ENCODE measurements at places on chromosomes 1 and 21. TPM values are rescaled to one million over a fixed set of nuclear protein-coding genes. Genes with fewer than 3 reads are reported as not detected.

DNA sequence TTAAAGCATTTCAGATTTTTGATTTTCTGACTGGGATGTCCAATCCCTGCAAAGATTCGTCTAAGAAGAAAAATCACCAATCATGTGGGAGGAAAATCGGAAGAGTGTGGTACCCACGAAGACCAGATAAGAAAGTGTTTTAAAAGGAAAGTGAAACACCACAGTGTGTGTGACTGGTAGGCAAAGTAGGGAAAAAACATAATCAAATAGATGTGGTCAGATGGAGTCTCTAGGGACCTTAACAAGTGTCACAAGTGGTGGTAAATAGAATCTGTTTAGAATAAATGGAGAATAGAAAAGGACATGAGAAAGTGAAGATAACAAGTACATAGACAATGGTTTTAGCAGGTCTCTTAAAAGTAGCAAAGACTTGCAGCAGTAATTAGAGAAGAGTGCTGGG lies 154.6 kb downstream of the SLC30A10 start:
- no peak overlapping the region for H3K4me3 ChIP-seq
- no peaks in the 10 kb centered on the region for H3K36me3 ChIP-seq
- no peak for DNase-seq
- H3K4me1 ChIP-seq, result no peaks in the 10 kb centered on the region
- no peaks in the 10 kb centered on the region for H3K27me3 ChIP-seq

GRCh38 chr1:64082459-64082858 lies 121.0 kb upstream of the UBE2U start:
- H3K27me3 ChIP-seq, result no peaks in the 10 kb centered on the region
- no peak overlapping the region for H3K4me3 ChIP-seq
- no peaks in the 10 kb centered on the region for H3K4me1 ChIP-seq

- DNase-seq, result no peak
- H3K27ac ChIP-seq, result no peak overlapping the region
- no peak overlapping the region for H3K4me3 ChIP-seq
- no peaks in the 10 kb centered on the region for H3K36me3 ChIP-seq
- H3K27me3 ChIP-seq, result no peaks in the 10 kb centered on the region
- H3K4me1 ChIP-seq, result no peaks in the 10 kb centered on the region
These were observed 50.9 kb upstream of the CNIH3 start for GRCh38 chr1:224565186-224565585.

Gene EFNA4
- 6.5 TPM for total RNA-seq

Gene ATP1A2
- not detected for total RNA-seq

Gene RIPK4
- 0.56 TPM for total RNA-seq

Measured in activated CD4-positive, alpha-beta T cell treated with anti-CD3 and anti-CD28 coated beads for 36 hours (primary cell).